ENCODE measurements at places on chromosomes 4 and X.

DNA sequence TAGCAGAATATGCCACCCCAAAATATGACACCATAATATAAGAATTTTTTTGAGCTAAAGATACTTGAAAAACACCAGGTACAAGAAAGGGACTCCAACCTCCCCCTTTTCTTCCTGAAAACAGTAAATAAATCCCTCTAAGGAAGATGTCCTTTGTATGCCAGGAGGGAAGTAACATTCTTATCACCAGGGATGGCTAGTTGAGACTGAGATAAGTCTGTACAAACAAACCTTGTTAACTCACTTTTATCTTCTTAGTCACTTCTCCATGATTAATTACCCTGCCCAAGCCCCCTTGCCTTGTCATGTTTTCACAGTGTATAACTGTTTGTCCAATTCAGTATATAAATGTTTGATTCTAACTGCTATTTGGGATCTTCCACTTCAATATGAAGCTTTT is 888.0 kb downstream of the PCDH18 start:
- no peak for DNase-seq

DNA sequence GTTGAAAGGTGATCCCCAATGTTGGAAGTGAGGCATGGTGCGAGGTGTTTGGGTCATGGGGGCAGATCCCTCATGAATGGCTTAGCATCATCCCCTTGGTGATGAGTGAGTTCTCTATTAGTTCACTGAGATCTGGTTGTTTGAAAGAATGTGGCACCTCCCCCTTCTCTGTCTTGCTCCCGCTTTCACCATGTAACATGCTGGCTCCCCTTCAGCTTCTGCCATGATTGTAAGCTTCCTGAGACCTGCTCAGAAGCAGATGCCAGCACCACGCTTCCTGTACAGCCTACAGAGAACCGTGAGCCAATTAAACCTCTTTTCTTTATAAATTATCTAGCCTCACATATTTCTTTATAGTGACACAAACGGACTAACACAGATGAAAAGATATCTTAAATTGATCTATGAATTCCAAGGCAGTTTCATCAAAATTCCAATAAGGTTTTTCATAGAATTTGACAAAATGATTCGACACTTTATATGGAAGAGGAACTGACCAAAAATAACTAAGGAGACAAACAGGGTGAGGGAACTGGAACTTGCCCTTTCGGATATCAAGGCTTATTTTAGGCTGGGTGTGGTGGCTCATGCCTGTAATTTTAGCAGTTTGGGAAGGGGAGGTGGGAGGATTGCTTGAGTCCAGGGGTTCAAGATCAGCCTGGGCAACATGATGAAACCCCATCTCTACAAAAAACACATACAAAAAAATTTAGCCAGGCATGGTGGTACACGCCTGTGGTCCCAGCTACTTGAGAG is 56.9 kb upstream of the OGT start:
- no peak for DNase-seq

- no peak for DNase-seq
Observed at GRCh38 chr4:55661398-55662056, 25.4 kb upstream of the NMU start.

- no peak for DNase-seq
Observed at GRCh38 chr4:157225096-157225495, 4.6 kb downstream of the GRIA2 start.

GRCh38 chr4:8278421-8279287 is 9.1 kb downstream of the HTRA3 start:
- no peak for DNase-seq

DNA sequence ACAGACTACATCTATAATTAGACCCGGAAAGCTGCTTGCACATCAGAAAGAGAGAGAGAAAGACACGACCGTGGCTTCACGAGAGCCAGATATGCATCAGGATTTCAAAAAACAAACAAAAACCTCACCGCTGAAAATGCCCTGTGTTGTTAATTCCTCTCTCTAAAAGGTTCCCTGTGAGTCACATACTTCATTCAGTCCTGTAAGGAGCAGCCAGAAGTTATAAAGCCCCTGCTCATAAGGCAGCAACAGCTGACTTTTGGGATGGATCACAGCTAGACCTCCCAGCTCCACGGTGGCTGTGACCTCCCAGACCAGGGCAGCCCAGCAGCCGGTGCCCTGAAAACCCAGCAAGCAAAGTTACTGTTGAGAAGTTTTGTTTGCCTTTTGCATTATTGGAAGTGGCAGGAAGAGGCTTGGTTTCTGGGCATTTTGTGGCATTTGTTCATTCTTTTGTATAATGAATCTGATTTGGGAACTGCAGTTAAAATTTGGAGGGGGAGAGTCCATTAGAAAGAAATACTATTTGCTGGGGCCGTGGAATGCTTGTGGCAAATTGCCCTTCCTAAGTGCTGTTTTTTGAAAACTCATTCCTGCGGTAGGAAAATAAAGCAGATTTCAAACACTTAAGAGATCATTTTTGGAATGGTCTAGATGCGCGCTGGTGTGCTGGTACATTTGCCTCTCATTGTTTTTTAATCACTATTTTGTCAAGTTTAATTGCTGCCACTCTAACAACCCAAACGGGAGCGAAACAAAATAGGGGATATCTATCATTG is 520.4 kb downstream of the BCOR start:
- DNase-seq = no peak

- DNase-seq = no peak
Observed at GRCh38 chr4:137076908-137077307, 455.4 kb downstream of the PCDH18 start.

GRCh38 chr4:42302348-42302747 is 94.9 kb upstream of the SHISA3 start:
- no peak for DNase-seq

Data from T follicular helper cell (primary cell).